ENCODE measurements at places on chromosomes 11 and 22. TPM values are rescaled to one million over a fixed set of nuclear protein-coding genes. Genes with fewer than 3 reads are reported as not detected.

DNA sequence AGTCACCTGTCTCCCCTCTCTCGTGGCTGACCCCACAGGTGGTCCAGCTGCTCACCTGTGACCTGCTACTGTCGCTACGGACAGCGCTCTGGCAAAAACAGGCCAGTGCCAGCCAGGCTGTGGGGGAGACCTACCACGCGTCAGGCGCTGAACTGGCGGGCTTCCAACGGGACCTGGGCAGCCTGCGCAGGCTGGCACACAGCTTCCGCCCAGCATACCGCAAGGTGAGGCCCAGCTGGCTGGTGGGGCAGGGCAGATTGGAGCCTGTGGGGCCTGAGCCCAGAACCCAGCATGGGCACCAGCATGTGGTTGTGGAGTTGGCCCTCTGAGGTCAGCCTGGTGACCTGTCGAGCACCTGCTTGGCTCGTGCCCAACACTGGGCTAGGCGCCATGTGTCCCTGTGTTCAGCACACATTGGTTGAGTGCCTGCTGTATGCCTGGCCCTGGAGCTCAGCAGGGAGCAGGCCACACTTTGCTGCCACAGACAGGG, 11.9 kb downstream of the SHISA8 start:
- no peak overlapping the region for H3K4me3 ChIP-seq
- no peaks in the 10 kb centered on the region for H3K4me1 ChIP-seq
- H3K27me3 ChIP-seq: no peaks in the 10 kb centered on the region
- H3K27ac ChIP-seq: no peak overlapping the region
- no peak for DNase-seq

GRCh38 chr11:14617241-14618027, 26.2 kb upstream of the PDE3B start:
- no peaks in the 10 kb centered on the region for H3K36me3 ChIP-seq
- no peak overlapping the region for H3K4me3 ChIP-seq
- no peaks in the 10 kb centered on the region for H3K27me3 ChIP-seq
- peaks cover 15% of the 10 kb centered on the region for H3K4me1 ChIP-seq

GRCh38 chr11:22426915-22427314, 88.7 kb downstream of the SLC17A6 start:
- no peaks in the 10 kb centered on the region for H3K36me3 ChIP-seq
- H3K4me3 ChIP-seq: no peak overlapping the region

Gene EMID1
- total RNA-seq: 8.2 TPM

GRCh38 chr11:118921121-118921928, 4.4 kb downstream of the BCL9L start:
- peak overlapping the region; percentile 90 for H3K27ac ChIP-seq
- peak overlapping the region; percentile 93 for H3K4me3 ChIP-seq
- H3K27me3 ChIP-seq: no peaks in the 10 kb centered on the region
- no peaks in the 10 kb centered on the region for H3K36me3 ChIP-seq
- H3K4me1 ChIP-seq: peaks cover 89% of the 10 kb centered on the region

GRCh38 chr22:46829117-46829891, 66.9 kb downstream of the TBC1D22A start:
- no peak for DNase-seq
- H3K4me1 ChIP-seq: peaks cover 25% of the 10 kb centered on the region
- peaks cover 7% of the 10 kb centered on the region for H3K36me3 ChIP-seq
- no peak overlapping the region for H3K4me3 ChIP-seq

Gene PRODH
- 33.9 TPM for total RNA-seq

Gene CHEK2
- total RNA-seq: 10.0 TPM

GRCh38 chr11:66845143-66845875, 2.1 kb downstream of the RCE1 start:
- peaks cover 44% of the 10 kb centered on the region for H3K36me3 ChIP-seq
- no peak for DNase-seq
- H3K27me3 ChIP-seq: no peaks in the 10 kb centered on the region
- H3K27ac ChIP-seq: no peak overlapping the region
- peaks cover 34% of the 10 kb centered on the region for H3K4me1 ChIP-seq

Gene CHEK1
- total RNA-seq: 3.5 TPM

- DNase-seq: no peak
- H3K27me3 ChIP-seq: peaks cover 13% of the 10 kb centered on the region
- no peaks in the 10 kb centered on the region for H3K4me1 ChIP-seq
- no peak overlapping the region for H3K27ac ChIP-seq
- H3K36me3 ChIP-seq: no peaks in the 10 kb centered on the region
- no peak overlapping the region for H3K4me3 ChIP-seq
Measured at GRCh38 chr22:49073873-49074417, 753.7 kb downstream of the BRD1 start.

Gene OR52A1
- not detected for total RNA-seq
